Stromal cell of bone marrow (primary cell): ENCODE measurements at places on chromosomes 16 and 17.

DNA sequence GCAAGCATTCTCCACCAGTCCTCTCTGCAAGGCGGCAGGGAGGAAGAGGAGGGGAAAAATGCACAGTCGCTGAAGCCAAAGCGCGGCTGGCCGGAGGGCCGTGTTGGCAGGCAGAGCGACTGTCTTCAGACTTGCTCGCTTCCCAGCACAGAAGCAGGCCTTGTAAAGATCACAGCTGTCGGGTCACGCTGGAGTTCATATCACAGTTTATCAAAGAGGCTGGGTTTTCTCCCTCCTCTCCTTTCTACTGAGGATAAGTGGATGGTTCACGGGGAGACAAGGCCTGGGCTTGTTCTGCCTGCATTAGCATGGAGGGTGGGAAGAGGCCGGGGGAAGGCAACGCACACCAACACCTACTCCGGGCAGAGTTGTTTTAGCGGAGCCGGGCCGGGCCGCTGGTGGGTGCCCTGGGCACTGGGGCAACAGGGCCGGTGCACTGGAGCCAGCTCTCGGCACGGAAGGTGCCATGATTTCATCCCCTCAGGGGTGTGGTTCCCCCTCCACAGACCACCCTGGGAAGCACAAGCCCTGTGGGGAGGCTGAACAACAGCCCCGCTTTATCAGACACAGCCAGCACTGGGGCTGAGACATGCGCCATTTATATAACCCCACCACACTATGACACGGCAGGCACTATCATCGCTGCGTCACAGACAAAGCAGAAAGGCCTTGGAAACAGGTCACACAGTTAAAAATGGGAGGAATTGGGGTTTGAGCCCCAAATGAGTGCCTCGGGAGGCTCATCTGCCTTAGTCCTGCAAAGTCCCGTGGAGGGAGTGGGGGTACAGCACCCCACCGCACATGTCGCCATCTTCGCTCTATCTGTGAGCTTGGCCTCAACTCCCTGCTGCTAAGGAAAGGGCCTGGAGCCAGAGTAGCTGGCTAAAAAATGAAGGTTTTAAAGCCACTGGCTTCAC, 40.3 kb upstream of the MTSS2 start:
- no peak for DNase-seq

DNA sequence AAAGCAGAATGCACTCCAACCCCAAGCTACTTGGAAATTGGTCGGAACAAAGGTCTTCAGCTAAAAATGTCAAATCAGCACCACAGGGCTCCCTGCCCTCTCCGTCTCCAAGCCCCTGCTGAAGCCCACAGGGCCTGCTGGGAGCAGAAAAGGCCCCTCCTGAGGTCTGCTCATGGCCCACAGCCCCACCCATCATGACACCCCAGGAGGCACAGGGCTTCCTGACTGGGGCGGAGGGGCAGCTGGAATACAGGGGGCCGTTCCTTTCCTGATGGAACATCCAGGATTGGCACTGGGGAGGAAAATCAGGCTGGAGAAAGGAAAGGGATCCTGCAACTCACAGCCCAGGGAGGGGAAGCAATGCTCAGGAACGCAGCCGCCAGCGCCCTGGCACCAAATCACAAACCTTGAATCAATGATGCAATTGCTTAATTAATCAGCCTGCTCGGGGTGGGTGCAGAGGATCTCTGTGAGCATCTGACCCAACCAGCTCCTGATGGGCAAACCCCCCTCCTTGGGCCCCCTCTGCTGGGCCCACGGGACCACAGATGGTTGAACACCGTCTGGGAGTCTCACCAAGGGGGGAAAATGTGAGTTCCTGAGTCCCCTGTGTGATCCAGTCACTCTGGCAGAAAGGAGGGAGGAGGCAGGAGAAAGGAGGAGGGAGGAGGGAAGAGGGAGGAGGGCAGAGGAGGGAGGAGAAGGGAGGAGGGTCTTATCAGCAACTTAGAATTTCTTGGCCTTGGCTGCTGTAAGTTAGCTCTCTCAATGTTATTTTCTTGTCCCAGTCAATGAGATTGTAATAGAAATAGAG, 155.5 kb downstream of the ZNF423 start:
- DNase-seq: peak; percentile 6

- no peak for DNase-seq
Measured at GRCh38 chr17:69231521-69231920, 2.9 kb upstream of the ABCA10 start.

GRCh38 chr17:35947156-35947585, 3.7 kb upstream of the LYZL6 start:
- DNase-seq: no peak

- no peak for DNase-seq
Measured at GRCh38 chr17:34485999-34486398, 93.4 kb upstream of the TMEM132E start.

DNA sequence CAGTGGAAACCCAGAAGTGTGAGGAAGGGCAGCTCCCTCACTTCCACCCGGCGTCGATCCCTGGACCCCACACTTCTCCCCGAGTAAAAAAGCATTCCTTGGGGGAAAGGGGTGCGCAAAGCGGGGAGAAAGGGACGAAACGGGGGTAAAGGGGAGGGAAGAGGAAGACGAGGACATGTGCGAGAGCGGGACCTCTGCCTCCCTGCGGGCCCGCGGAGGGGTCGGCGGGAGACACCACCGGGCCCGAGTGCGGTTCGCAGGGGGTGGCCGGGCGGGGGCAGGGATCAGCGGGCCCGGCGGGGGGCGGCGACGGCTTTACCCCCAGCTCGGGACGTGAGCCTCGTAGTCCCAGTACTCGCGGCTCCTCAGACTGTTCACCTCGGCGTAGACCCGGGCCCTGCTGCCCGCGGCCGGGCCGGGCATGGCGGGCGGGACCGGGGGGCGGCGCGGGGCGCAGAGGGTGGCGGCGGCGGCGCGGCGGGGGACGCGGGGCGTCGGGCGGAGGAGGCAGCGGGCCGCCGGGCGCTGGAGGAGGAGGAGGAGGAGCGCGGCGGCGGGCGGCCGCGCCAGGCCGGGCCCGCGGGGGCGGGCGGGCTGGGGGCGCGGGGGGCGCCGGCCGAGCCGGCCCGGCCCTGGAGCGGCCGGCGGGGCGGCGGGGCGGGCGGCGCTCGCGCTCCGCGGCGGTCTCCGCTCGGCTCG, 443 bp downstream of the CSNK2A2 start:
- DNase-seq: no peak

- DNase-seq: no peak
Measured at GRCh38 chr17:8887301-8887700, 19.8 kb upstream of the PIK3R6 start.

GRCh38 chr17:9899280-9900043, 5.6 kb downstream of the RCVRN start:
- no peak for DNase-seq

DNA sequence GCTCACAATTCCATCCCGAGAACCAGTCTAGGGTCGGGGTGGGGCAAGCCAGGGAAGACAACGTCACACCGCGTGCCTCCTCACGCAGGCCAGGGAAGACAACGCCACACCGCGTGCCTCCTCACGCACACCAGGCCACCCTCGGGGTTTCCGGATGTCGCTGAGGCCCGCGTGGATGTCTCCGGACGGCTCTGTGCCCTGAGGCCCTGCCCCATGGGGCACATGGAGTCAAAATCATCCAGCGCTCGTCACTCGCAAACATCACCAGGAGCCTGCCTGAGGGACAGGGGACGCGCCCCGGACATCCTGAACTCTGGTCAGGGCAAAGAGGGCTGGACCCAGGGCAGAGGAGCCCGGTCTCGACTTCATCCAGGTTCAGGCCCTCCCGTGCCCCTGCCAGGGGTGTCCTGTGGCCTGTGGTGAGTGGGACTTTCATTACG, 3.7 kb downstream of the TMEM204 start:
- no peak for DNase-seq
